Smooth muscle cell of trachea (primary cell): ENCODE measurements at places on chromosomes 3 and 15. TPM values are rescaled to one million over a fixed set of nuclear protein-coding genes. Genes with fewer than 3 reads are reported as not detected.

Gene CHRD
- 0.73 and 2.6 TPM in 2 replicates for total RNA-seq

Gene GP5
- total RNA-seq: 0.17 TPM in 1 of 2 replicates, not detected in the other

Gene CPB1
- total RNA-seq: not detected in 2 replicates

Gene THPO
- 0.15 and 0.83 TPM in 2 replicates for total RNA-seq

Gene TRPM1
- total RNA-seq: not detected in 2 replicates

Gene ALDH1A3
- total RNA-seq: 53.5 and 71.5 TPM in 2 replicates

Gene MESP2
- 0.58 and 1.3 TPM in 2 replicates for total RNA-seq
